ENCODE measurements at places on chromosomes 5 and 9.

GRCh38 chr5:176176231-176176630 is 62.0 kb upstream of the SIMC1 start:
- DNase-seq, result no peak

DNA sequence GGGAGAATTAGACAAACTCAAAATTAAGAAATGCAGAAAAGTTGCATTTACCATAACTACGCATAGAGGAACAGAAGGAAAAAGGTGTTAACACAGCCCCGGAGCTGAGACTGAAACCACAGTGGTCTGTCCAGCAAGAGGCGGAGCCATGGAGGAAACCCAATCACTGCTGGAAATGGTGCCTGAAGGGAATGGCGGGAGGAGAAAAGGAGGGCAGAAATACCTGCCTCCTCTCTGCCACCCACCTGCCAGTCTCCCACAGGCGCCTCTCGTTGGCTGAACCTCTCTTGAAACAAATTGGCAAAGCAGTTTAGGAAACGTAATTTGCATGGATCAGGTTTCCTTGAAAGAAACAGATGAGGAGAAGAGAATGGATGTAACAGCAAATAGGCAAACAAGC is 9.7 kb upstream of the PRKACG start:
- no peak for DNase-seq

GRCh38 chr5:33969572-33970452 is 14.7 kb downstream of the SLC45A2 start:
- DNase-seq, result no peak

- no peak for DNase-seq
Observed at GRCh38 chr5:6448622-6449464, at the start of gene UBE2QL1. Gene UBE2QL1 (plus strand): TSS chr5:6448859. CDS start chr5:6448894, 35 bp downstream.

- DNase-seq, result no peak
Observed at GRCh38 chr5:172455511-172456061, 1.3 kb upstream of the SH3PXD2B start.

DNA sequence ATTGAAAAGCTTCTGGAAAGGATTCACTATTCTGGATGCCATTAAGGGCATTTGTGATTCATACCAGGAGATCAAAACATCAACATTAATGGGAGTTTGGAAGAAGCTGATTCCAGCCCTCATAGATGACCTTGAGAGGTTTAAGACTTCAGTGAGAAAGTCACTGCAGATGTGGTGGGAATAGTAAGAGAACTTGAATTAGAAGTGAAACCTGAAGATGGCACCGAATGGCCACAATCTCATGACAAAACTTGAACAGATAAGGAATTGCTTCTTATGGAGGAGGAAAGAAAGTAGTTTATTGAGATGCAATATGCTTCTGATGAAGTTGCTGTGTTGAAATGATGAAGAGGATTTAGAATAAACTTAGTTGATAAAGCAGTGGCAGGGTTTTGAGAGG is 254.6 kb upstream of the SLC24A2 start:
- no peak for DNase-seq
